ENCODE measurements at places on chromosomes 12 and 14.

GRCh38 chr14:57754527-57754926 lies 111.4 kb downstream of the SLC35F4 start:
- H3K4me1 ChIP-seq, result no peaks in the 10 kb centered on the region
- no peaks in the 10 kb centered on the region for H3K36me3 ChIP-seq
- H3K27ac ChIP-seq, result no peak overlapping the region
- DNase-seq, result no peak
- no peaks in the 10 kb centered on the region for H3K27me3 ChIP-seq

DNA sequence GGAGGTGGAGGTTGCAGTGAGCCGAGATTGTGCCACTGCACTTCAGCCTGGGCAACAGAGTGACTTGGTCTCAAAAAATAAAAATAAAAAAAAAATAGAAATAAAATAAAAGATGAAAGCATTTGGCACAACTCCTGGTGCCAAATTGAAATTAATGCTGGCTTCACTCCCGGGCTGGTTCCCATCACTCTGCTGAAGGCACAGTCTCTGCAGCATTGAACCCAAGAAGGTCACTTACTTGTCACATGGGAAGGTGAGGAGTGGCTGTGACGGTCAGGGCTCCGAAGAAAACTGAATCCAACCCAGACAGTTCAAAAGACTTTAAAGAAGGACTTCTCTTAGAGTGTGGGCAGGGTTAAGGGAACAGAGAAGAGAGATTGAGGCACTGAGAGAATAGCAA lies 10.5 kb upstream of the CCDC63 start:
- no peak overlapping the region for H3K4me3 ChIP-seq
- no peak overlapping the region for H3K27ac ChIP-seq
- no peaks in the 10 kb centered on the region for H3K4me1 ChIP-seq

DNA sequence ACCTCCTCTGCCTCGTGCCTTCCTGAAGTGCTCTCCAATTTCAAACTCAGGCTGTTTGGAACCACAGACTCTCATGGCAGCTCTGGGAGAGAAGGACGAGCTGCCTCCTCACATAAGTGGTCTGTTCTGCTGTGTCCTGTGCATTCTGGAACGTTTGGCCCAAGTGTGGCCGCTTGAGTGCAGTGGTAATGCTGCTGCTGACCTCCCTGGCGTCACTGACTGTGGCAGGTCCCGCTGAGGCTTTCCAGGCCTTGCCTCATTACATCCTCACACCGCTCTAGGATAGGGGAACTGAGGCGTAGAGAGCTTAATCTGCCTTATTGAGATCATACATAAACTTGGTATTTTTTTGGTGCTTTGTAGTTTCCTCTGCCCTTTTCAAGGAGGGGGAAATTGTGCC lies 14.2 kb downstream of the CCDC92 start:
- no peak for DNase-seq
- no peaks in the 10 kb centered on the region for H3K4me1 ChIP-seq
- no peaks in the 10 kb centered on the region for H3K36me3 ChIP-seq

DNA sequence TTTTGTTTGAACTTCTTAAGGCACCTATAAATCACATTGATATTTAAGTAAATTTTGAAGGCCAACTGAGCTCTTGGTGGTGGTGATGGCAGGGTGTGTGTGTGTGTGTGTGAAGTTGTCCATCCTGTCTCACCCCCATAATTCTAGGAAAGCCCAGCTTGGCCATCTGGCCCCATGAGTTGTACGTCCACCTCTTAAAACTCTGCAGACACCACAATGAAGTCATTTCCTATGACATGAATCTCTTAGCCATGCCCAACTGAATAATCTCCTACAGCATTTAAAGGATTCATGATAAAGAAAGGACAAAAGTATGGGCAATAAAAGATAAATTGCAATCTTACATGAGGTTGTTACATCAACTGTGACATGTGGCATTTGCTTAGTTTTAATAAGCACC lies 123.4 kb downstream of the TTC7B start:
- DNase-seq, result no peak
- H3K27ac ChIP-seq, result no peak overlapping the region
- H3K27me3 ChIP-seq, result no peaks in the 10 kb centered on the region
- H3K4me1 ChIP-seq, result peaks cover 5% of the 10 kb centered on the region

DNA sequence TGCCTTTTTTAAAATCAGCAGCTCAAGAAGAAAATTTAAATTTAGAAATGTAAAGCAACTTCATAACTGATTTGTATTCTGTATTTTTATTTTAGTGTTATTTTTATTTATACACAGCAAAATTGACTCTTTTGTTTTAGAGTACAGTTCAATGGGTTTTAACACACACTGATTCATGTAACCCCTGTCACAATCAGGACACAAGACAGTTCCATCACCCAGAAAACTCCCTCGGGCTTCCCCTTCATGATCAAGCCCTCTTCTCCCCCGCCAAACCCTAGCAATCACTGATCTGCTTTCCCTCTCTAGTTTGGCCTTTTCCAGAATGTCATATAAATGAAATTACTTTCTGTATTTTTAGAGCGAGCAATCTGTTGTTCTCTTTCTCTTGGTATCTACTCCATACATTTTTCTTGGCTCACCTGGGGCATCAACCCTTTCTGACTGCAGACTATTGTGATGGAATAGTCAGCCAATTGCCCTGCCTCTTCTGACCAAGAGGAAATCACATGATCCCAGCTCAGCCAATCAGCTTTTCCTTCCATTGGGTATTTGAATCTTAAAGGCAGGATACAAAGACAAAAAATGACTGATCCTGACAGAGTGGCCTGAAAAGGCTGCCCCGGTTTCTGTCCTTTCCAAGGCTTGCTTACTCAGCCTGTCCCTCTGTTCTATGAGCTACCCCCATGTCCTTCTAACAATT lies 5.3 kb downstream of the SLC5A8 start:
- no peak overlapping the region for H3K4me3 ChIP-seq
- peaks cover 10% of the 10 kb centered on the region for H3K27me3 ChIP-seq
- no peak overlapping the region for H3K27ac ChIP-seq
- no peak for DNase-seq
- no peaks in the 10 kb centered on the region for H3K36me3 ChIP-seq
- no peaks in the 10 kb centered on the region for H3K4me1 ChIP-seq

DNA sequence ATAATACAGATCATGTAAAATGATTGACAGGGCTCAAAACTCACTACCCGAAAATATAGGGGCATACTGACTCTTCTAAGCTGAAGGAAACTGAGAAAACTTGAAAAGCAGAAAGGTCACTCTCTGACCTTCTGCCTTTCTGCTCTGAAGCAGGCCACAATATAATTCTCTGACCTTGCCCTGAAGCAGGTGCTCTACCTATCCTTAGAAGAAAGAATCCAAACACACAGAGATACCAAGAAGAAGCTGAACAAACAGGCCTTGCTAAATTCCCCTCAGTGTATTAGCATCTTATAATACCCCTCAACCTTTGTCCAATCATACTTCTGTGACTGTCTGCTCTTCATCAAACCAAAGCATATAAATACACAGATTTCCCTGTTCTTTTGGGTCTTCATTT lies 60.9 kb upstream of the BBS10 start:
- no peaks in the 10 kb centered on the region for H3K27me3 ChIP-seq
- no peaks in the 10 kb centered on the region for H3K4me1 ChIP-seq
- DNase-seq, result no peak

GRCh38 chr12:93706824-93707223 lies 29.6 kb downstream of the CRADD start:
- no peak for DNase-seq
- H3K4me1 ChIP-seq, result no peaks in the 10 kb centered on the region
- H3K4me3 ChIP-seq, result no peak overlapping the region
- H3K27ac ChIP-seq, result no peak overlapping the region
- no peaks in the 10 kb centered on the region for H3K27me3 ChIP-seq

DNA sequence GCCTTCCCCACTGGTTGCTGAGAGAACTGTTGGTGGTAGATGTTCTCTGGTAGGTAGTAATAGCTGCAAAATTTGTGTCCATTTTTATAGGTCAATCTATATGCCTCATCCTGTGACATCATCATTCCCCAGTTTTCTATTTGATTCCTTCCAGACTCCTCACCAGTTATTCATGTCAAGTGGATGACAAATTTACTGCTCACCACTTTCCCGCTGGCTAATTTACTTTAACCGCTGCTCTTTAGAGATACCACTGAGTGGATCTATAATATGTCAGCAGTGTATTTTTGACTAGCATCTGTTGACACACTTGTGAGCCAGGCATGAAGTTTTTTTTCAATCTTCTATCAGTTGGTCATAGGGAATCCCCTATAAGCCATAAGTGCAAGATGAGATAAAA lies 24.6 kb downstream of the GPR65 start:
- H3K4me1 ChIP-seq, result no peaks in the 10 kb centered on the region
- H3K36me3 ChIP-seq, result no peaks in the 10 kb centered on the region
- no peak for DNase-seq
- H3K27ac ChIP-seq, result no peak overlapping the region

DNA sequence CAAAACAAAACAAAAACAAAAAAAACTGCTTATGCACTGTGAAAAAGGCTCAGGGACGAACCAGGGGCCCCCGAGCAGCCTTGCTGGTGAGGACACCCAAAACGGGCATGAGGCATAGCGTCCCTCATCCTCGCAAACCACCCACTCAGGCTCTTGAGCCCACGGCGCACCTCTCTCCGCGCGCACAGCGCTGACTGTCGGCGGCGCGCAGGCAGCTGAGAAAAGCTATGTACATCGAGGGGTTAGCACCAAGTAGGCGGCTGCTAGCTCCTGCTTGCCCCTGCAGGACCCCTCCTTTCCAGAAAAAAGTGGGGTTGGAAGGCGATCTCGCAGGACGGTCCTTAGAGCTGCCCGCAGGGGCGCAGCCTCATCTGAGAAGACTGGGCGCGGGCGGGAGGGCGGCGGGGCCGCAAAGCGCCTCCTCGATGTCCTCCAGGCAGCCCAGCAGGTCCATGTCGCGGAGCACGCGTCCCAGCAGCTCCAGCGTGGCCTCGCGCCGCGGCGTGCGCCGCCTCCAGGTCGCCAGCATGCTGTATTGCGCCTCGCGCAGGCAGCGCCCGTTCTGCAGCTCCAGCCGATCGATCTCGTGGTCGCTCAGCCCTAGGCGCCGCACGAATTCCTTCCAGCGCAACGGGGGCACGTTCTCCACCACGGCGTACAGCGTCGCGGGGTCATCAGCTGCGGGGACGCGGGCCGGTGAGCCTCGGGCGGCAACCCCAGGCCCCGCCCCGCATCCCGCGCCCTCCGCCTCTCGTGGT lies 12.8 kb downstream of the TNFRSF1A start:
- H3K36me3 ChIP-seq, result peaks cover 88% of the 10 kb centered on the region
- no peaks in the 10 kb centered on the region for H3K27me3 ChIP-seq
- no peak overlapping the region for H3K27ac ChIP-seq
- H3K4me1 ChIP-seq, result peaks cover 37% of the 10 kb centered on the region
- DNase-seq, result no peak

- H3K4me1 ChIP-seq, result peaks cover 18% of the 10 kb centered on the region
- no peak for DNase-seq
- H3K27me3 ChIP-seq, result no peaks in the 10 kb centered on the region
- peak overlapping the region; percentile 72 for H3K4me3 ChIP-seq
- peaks cover 30% of the 10 kb centered on the region for H3K36me3 ChIP-seq
- peak overlapping the region; percentile 78 for H3K27ac ChIP-seq
These were observed 839 bp downstream of the FICD start for GRCh38 chr12:108515916-108516315.

DNA sequence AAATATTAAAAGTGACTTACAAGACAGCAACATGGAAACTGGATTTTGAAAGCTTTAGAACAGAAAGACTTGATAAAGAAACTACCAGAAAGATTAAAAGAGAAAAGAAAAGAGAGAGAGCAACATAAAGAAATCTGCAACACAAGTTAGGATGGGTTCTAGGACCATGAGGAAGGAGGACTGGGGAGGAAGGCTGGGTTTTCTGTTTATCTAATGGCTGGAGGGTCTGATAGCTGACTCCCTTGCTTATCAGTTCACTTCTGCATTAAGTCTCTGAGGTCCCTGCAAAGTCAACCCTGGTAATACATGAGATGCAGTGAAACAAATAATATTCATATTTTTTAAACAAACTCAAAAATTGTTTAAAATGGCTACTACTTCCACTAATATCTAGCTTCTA lies 90.1 kb downstream of the RPAP3 start:
- peak; percentile 24 for DNase-seq
- H3K4me3 ChIP-seq, result no peak overlapping the region
- H3K4me1 ChIP-seq, result no peaks in the 10 kb centered on the region
- H3K27me3 ChIP-seq, result no peaks in the 10 kb centered on the region
- peaks cover 7% of the 10 kb centered on the region for H3K36me3 ChIP-seq

- H3K27me3 ChIP-seq, result no peaks in the 10 kb centered on the region
- peak; percentile 63 for DNase-seq
- H3K4me3 ChIP-seq, result no peak overlapping the region
- H3K4me1 ChIP-seq, result peaks cover 13% of the 10 kb centered on the region
These were observed 183.4 kb upstream of the GZMB start for GRCh38 chr14:24817212-24818057.

- H3K27ac ChIP-seq, result no peak overlapping the region
- no peak overlapping the region for H3K4me3 ChIP-seq
- H3K36me3 ChIP-seq, result no peaks in the 10 kb centered on the region
- peaks cover 18% of the 10 kb centered on the region for H3K4me1 ChIP-seq
These were observed 138.7 kb downstream of the TTC7B start for GRCh38 chr14:90677484-90678050.

DNA sequence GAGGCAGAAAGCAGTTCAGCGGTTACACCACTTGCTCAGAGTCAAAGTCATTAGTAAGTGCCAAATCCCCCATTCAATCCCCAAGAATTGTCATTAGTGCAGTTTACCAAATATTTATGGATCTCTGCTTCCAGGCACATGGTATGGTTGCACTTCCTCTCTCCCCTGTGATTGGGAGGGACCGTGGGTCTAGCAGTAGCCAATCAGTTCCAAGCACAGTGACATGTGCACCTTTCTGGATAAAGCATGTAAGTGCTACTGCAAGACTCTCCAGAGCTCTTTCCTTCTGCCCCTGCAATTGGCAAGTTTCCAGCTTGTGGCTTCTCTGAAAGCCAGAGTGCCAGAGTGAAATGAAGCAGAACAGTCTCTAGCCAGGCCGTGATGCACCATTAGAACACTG lies 85.3 kb upstream of the FLRT2 start:
- H3K27me3 ChIP-seq, result no peaks in the 10 kb centered on the region
- H3K27ac ChIP-seq, result no peak overlapping the region
- H3K4me1 ChIP-seq, result peaks cover 3% of the 10 kb centered on the region
- no peak overlapping the region for H3K4me3 ChIP-seq
- peak; percentile 75 for DNase-seq

DNA sequence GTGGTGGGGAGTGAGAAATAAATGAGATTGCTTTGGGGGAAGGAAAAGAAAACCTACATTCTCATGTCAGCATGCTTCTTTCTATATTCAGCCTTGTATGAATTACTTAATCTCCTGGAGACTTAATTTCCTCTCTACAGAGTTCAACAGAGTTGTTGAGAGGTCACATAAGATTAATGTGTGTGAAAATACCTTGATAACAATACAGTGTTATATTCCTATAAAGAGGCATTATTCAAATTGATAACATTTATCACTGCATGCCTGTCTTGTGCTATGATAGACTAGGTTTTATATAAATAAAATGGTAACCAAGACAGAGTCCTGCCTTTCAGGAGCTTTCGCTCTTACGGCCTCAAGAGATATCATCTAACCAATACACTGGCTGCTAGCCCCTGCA lies 9.6 kb downstream of the FLRT2 start:
- no peaks in the 10 kb centered on the region for H3K4me1 ChIP-seq
- peaks cover 18% of the 10 kb centered on the region for H3K27me3 ChIP-seq
- no peak for DNase-seq
